ENCODE measurements at places on chromosomes 2 and 18.

DNA sequence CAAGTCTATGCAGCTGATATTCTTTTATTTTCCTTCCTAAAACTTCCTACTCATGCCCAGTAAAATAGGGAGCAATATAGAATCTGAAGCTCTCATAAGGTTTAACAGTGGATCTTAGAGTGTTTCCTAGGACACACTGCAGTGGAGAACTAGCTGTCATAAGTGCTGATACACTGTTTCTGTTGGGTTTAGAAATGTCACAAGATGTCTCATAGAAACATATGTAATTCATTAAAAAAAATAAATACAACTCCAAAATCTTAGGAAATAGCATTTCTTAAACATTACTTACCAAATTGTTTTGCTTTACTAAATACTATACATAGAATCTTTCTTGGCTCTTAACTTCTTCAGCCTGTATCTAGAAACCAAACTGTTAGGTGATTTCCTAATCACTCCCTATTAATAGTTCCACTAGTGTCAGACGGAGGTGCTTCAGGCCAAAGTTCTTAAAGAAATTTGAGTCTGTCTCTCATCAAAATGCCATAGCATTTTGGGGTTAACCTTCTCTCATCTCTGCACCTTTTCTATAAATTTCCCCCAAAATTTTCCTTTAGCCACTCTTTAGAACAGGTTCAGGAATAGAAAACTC lies 93.7 kb downstream of the CERKL start:
- no peak for DNase-seq

DNA sequence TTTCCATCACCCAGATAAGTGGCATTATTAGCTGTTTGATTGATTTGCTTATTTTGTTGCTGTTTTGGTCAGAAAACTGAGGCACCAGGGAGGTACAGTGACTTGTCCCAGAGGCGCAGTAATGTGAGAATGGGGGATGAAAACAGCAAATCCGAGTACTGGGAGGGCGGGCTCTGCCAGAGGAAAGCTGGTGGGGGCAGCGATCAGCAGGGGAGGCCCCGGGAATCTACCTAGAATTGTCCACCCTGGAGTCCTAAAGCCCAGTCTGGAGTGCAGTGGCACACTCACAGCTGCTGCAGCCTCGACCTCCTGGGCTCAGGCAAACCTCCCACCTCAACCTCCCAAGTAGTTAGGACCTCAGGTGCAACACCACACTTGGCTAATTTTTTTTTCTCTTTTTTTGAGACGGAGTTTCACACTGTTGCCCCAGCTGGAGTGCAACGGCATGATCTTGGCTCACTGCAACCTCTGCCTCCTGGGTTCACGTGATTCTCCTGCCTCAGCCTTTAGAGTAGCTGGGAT lies 17.0 kb upstream of the PTMA start:
- DNase-seq = no peak

DNA sequence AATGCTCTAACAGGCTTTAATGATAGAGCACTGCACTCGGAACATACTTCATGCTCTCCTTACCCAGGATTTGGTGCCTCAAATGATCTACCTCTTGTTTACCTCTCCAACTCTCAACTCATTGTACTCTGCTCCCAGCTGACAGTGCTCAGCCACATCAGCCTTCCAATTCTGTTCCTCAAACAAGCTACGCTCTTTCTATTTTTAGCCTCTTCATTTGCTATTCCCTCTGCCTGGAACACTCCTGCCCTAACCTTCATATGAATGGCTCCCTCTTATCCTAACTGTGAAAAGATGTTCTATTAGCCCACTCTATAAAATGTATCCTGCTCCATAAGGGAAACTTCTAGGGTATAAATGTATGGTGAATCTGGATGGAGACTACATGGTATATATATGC lies 42.5 kb downstream of the PIGN start:
- no peak for DNase-seq

GRCh38 chr18:75854174-75854573 lies 426.7 kb upstream of the SMIM21 start:
- DNase-seq = no peak

DNA sequence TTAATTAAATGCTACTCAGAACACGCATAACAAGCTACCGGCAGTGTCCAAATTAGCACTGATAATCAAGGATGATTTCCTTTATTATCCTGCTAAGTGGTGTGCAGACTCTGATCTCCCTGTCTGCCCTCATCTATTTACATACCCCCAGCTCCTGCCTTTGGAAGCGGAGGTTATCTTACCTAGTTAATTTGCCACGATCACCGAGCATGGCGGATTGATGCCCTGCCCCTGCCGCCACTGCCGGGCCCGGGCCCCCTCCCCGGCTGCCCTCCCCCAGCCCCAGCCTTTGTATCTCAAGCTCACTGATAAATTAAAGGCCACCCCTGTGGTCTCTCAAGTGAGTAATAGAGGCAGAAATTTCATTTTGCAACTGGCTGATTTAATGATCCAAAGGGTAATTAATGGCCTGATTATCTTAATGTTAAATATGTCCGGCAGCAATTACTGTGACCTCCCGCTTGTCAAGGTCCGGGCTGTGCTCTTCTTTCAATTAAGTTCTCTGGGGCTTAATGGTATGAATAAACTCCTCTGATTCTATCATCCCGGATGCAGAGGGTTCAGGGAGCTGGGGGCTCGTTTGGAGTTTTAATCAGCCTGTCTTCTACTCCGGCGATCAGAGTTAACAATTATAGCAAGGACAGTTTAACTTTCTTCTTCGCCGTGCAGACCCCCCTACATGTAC lies 113.4 kb downstream of the GBX2 start:
- no peak for DNase-seq

GRCh38 chr2:191026377-191026776 lies 12.4 kb upstream of the STAT1 start:
- DNase-seq = no peak

DNA sequence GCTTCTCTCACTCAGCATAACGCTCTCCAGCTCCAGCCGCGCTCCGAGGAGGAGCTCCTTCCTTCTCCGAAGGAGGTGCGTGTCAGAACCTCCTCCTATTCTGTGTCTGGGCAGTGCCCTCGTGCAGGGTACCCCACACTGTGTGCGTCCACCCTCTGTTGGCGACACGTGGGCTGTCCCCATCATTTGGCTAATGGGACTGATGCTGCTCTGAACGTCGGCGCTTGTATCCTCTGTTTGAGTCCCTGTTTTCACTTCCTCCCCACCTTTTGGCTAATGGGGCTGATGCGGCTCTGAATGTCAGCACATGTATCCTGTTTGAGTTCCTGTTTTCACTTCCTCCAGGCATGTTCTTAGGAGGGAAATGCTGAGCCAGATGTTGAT lies 22.2 kb downstream of the KCNG2 start:
- DNase-seq = no peak

All from cortex of kidney (tissue), 1 donor.